Activated CD4-positive, alpha-beta T cell treated with anti-CD3 and anti-CD28 coated beads for 48 hours (primary cell): ENCODE measurements at places on chromosomes 12 and 14.

DNA sequence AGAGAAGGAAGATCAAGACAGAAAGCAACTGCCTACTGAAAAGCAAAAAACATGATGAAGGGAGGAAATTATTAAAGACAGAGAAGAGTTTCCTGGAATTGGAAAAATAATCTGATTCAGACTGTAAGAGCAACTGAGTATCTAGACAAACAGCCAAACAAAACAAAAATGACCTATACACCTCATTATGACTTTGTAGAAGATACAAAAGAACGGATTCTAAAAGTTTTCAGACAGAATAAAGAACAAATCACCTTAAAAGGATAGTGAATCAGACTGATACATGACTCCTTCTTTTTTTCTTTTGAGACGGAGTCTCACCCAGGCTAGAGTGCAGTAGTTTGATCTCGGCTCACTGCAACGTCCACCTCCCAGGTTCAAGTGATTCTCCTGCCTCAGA, 10.4 kb downstream of the OSBPL8 start:
- no peak for DNase-seq

- no peak for DNase-seq
Measured at GRCh38 chr12:26631846-26632245, 201.1 kb downstream of the ITPR2 start.

- no peak for DNase-seq
Measured at GRCh38 chr12:102781117-102781516, 135.9 kb downstream of the PAH start.

GRCh38 chr14:74563233-74563585, 48.8 kb downstream of the LTBP2 start:
- no peak for DNase-seq

DNA sequence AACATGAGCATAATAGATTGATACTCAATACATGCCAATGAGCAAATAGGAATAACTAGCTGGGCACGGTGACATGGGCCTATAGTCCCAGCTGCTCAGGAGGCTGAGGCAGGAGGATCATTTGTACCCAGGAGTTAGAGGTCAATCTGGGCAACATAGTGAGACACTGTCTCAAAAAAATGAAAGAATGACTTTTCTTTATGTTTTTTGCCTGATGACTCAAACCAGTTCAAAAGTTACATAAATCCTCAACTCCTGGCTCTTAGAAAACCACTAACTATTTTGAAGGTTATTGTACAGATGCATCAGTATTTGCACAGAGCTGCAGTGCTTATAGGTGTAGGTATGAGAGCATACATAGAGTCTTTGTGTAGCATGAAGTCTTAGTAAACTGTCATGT, 219.2 kb upstream of the RGS6 start:
- no peak for DNase-seq

DNA sequence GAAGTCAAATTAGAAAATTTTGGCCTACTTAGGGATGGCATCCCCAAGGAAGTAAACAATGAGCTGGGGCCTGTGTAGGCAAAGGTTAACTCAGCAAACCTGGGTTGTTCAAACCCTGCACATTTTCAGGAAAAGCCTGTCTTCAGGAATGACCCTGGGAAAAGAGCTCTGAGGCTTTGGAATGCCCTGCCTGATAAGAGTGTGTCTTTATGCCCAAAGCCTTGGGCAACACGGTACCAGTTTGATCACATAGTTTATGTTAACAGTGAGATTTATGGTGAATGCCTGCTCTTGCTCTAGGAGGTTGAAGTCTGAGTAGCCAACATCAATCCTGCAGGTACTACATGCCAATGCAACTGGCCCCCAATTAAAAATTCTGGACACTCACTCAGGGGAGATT, 28.2 kb upstream of the STAB2 start:
- DNase-seq = no peak

DNA sequence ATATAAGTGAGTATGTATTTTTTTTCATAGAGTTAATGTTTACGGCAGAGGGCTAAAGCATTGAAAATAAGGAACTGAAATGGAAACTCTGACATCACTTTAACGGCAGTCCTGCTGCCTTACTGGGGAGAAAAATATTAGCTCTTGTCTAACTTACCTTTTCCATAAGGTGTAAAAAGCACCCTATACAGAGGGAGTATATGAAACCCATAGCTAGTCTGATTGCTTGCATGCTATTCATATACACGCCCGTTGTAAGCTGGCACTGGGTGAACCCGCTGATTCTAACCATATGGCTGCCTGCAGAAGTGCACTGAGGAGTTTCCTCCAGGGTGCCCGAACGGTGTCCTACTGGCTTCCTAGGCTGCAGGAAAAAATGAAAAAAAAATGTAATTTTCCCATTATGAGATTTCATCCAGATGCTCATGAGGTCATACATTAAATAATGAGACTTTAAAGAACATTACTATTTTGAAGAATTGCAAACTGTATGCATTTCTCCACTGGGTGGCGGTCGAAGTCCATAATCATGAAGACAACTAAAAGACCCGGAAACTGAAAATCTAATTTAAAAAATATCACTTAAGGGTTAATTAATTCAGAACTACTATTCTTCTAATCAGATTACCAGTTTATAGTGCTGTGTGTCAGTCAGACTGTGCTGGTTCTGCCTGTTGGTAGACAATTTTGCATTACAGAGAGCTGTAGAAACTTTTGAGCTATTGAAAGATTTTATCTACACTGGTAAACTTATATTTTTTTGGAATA, 144.7 kb downstream of the ALX1 start:
- DNase-seq = peak; percentile 22

DNA sequence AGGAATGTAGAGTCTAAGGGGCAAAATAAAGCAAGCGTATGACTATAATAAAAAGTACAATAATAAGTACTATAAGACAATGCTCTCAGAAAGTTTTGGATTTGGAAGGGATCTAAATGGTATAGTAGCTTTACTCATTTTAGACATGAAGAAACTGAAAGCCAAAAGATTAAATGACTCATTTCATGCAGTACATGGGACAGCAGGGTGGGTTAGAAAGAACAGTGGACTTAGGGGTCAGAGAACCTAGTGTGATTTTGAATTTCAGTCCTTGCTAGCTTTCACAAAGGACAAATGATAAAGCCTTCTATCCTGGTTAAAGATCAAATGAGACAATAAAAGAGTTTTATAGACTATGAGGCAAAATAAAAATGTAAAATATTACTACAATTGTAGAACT, 6.8 kb upstream of the LEMD3 start:
- DNase-seq = no peak

GRCh38 chr14:104296388-104297312, 158.3 kb downstream of the KIF26A start:
- DNase-seq = no peak

DNA sequence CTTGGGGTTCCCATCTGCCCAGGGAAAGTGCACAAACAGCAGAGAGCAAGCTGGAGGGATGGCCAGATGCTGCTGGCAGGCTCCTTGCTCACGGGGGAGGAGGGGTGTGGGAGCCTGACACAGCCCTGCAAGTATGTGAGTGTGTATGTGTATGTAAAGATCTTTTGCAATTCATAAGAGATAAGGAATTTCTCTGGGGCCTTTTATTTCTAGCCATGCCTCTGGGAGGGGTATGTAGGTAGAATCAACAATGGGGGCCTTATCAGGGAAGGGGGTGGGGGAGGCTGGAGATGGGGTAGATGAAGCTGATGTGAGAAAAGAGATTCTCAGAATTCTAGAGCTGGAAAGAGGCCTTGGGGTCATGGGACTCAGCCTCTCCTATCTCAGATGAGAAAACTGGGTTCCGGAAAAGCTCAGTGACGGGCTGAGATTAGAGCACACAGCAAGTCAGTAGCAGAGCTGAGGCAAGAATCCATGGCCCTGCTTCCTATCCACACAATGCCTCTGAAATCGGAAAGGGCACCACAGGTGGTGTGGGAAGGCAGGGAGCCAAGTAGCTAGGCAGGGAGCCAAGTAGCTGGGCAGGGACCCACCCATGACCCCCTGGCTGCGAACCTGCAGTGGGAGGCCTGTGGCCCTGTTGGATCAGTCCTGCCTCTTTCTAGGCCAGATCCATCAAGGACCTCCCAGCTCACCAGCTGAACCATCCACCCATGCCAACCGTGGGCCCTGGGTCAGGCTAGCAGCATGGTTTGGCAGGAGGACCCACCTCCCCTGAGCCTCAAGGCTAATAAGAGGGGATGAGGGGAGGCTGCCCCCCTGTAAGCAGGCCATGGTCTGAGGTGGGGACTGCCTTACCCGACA, 54.7 kb downstream of the PLEKHG3 start:
- no peak for DNase-seq

- no peak for DNase-seq
Measured at GRCh38 chr12:38385486-38385885, 68.9 kb downstream of the ALG10B start.

- DNase-seq = no peak
Measured at GRCh38 chr14:90576981-90577660, 180.3 kb downstream of the CALM1 start.

GRCh38 chr12:116698116-116698515, 39.8 kb downstream of the SPRING1 start:
- DNase-seq = no peak

- DNase-seq = no peak
Measured at GRCh38 chr12:111767362-111768158, 827 bp downstream of the ALDH2 start.

GRCh38 chr14:75121552-75121951, 5.3 kb downstream of the NEK9 start:
- DNase-seq = no peak

DNA sequence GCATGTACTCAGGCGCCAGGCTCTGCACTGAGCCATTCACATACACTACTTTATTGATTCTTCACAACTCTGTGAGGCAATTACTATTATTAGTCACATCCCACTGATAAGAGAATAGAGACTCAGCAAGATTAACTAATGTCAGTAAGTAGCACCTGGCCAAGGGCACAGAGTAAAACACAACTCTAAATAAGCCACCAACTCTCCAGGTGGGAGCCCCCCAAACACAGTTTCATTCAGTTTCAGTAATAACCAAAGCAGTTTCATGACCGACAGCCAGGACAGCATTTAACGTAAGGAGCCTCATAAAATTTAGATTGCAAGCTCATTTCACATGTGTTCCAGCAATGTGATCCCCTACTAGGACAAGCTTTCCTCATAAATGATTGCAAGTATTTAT, 323.1 kb upstream of the CCDC196 start:
- no peak for DNase-seq

DNA sequence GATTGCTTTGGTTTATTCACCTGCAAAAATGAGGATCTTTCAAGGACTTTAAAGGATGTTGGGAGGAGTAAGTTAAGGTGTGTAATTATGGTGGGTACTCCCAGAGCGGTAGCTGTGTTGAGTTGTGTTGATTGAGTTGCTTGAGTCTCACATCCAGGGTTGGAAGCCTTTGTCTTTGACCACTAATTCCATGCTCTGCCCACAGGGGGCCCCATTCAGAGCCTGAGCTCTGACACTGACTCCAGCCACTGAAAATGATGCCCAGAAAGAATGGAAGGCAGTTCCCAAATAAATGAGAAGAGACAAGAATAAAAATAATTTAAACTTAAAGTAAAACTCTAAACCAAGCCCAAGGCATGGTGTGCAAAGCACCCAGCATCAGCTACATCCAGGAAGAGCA, 237.4 kb upstream of the PWP1 start:
- peak; percentile 13 for DNase-seq

DNA sequence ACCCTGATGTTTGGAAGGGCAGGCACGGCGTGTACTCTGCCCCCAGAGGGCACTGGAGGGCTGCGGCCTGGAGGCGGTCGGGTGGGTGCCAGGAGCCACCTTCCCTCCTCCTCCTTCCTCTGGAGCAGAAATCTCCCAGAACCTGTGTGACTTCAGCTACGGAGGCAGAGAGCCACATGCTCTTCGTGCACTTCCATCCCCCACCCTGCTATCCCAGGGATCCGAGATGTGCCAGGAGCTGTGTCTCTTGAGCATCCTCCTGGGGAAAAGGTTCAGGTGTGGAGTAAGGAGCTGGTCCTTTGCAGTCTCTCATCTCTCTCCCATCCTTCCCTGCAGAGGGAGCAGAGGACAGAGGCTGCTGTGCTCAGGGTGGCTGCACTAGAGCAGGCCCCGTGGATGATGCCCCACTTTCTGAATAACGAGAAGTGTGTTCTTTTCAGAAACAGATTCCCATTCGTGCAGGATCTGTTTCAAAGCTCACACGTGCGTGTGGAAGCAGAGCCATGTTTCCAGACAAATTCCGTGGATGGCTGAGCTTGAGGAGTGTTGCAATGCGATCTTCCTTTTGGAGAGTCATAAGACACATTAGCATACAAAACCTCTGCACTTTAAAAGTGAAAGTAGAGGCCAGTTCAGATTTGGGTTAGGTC, 162.9 kb downstream of the ADGRD1 start:
- DNase-seq = no peak

DNA sequence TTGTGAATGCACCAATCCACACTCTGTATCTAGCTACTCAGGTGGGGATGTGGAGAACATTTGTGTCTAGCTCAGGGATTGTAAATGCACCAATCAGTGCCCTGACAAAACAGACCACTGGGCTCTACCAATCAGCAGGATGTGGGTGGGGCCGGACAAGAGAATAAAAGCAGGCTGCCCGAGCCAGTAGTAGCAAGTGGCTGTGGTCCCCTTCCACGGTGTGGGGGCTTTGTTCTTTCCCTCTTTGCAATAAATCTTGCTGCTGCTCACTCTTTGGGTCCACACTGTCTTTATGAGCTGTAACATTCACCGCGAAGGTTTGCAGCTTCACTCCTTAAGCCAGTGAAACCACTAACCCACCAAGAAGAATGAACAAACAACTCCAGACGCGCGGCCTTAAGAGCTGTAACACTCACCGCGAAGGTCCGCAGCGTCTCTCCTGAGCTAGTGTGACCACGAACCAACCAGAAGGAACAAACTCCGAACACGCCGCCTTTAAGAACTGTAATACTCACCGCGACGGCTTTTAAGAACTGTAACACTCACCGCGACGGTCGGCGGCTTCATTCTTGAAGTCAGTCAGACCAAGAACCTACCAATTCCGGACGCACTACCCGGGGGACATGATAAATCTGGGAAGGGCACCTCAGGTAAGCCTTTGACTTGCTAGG, 4.6 kb upstream of the LDHB start:
- DNase-seq = no peak

DNA sequence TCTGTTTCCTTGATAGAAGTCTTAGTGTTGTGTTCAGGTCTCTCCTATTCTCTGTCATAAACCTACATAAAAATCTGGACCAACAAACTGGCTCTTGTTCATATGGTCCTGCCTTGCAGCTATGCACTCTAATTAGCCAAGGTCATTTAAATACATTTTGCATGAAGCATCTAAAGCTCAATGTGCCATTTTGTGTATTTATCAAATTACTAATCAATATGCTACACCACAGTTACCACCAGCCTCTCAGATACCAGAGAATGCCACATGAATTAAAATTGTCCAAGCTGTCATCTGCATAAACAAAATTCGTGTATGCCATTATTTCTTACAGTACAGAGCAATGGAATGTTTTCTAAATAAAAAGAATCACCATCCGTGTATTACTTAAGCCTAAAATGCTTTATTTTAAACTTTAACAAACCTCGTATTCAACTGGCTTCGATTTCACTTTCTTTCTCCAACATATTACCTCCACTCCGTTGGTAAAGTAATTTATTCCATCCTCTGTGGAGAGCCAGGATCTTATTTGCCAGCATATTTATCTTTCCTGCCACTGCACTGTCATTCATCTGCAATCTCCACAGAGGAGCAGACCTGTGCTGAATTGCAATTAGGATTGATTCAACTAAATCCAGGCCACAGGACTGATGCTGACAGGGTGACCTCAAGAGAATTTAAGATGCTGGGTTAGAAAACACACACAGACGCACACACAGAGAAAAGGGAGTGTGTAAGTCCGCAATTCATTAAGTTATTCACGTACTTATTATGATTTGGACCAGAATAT, 284.1 kb upstream of the FOXG1 start:
- DNase-seq = no peak

GRCh38 chr14:100158566-100159093, 815 bp downstream of the DEGS2 start:
- no peak for DNase-seq
